ENCODE measurements at places on chromosomes 1 and 21.

DNA sequence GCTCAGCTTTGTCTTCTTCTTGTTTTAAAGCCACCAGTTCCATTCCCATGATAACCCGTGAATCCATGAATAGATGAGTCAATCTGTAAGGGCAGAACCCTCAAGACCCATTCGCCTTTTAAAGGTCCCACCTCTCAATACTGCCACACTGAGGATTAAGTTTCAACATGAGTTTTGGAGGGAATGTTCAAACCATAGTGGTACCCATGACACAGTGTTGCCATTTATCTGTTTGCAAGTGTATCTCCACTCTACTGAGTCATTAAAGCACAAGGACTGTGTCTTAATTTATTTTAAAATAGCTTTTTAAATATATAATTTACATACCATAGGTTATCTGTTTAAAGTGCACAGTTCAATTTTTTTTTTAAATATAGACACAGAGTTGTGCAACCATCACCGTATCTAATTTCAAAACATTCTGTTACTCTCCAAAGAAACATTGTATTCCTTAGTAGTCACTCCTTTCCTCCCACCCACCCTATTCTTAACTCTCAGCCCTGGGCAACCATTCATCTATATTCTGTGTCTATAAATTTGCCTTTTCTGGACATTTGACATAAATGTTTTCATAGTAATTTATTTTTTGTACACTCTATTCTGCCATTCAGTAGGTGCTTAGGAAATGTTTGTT lies 4.8 kb upstream of the IL24 start:
- DNase-seq, result no peak

DNA sequence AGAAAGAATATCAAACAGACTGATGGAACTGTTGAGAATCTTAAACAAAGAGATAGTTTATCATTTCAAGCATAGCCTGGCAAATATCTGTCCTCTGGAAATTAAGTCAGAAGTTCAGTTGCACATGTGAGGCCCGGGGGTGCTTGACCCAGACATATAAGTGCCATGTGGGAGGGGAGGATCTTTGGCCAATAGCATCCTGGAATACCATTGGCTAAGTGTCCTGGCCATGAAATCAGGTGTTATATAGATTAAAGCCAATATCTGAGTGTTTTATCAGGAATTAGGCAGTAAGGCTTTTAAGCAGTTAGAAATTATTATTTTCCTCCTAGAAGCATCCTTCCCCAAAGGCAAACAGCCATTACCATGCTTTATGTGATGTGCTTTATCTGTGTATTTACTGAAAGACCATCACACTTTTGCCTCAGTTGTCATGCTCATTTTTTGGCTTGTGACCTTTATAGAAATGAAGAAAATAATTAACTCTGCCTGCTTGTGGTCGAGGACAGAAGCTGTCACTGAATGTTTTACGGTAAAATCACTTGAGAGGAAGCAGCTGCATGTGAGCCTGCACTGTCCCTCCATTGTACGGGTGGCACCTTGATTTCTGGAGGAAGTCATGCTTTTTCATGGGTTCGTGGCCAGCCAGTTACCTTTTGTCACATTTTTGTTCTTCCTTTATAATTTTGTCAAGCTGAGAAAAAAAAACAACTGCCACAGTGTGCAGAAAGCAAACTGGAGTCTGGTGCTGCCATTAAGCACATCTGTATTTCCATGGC lies 259.9 kb upstream of the FMN2 start:
- DNase-seq, result no peak

DNA sequence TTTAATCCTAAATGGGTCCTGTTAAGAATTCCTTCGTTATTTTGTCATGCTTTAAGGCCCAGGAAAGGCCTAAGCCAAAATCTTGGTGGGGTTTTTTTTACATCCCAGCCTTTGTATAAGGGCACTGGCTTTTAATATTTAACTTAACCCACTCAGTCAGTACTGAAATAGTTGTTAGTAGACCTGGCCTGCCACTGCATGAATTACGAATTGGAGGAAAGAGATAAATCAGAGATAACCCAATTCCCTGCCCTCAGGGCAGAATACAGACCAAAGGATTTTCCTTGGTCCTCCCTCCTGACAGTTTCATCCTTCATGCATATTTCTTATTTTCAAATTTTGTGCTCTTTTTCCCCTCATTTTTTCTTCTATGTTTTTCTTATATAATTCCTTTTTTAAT lies 193.0 kb downstream of the FASLG start:
- no peak for DNase-seq

GRCh38 chr1:226574044-226574443 lies 25.5 kb downstream of the STUM start:
- no peak for DNase-seq

DNA sequence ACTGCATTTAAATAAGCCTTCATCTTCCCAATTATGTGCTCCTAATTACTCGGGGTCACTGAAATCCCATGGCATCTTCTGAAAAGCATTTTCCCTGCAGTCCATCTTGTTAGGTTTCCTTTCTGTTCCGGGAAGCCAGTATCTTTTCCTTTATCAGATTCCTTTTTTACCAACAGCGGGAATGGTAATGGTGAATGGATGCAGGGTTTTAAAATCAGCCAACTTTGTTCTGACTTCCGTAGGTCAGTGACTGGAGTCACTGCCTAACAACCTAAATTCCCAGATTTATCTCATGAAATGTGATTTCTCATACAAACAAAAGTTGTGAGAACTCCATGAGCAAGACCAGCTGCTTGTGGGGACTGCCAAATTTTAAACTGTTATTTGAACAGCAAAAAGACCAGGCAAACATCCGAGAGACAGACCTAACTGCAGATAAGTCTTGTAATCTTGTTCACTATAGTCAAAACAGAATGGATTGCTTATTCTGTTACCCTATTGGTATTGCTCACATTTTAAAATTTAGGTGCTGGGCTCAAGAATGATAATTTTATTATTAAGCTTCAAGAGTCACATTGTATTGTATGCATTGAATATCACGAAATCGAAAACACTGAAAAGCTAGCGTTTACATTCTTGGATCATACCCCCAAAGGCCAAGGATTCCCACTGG lies 1.2 kb upstream of the RWDD3 start:
- DNase-seq, result no peak

DNA sequence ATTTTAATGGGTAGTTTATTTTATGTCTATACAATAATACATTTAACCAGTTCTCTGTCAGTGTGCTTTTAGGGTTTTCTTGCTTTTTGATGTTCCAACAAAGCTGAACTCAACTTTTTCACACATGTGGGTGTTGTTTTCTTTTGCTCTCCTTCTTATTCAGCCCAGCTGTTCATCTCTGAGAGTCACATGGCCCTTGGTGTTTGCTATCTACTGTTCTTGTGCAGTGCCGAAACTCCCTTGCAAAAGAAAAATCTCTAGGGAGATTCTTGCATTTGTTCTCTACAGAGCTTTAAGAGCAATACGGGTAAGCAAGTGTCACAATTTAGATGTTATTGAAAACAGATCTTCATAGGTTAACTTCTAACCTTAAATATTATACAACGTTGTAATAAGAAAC lies 281.1 kb upstream of the CXADR start:
- no peak for DNase-seq

- no peak for DNase-seq
Measured at GRCh38 chr1:93620172-93620840, 61.3 kb downstream of the BCAR3 start.

- no peak for DNase-seq
Measured at GRCh38 chr1:154609398-154610380, 1.7 kb upstream of the ADAR start.

- DNase-seq, result no peak
Measured at GRCh38 chr21:38319781-38320180, 63.0 kb downstream of the KCNJ15 start.

DNA sequence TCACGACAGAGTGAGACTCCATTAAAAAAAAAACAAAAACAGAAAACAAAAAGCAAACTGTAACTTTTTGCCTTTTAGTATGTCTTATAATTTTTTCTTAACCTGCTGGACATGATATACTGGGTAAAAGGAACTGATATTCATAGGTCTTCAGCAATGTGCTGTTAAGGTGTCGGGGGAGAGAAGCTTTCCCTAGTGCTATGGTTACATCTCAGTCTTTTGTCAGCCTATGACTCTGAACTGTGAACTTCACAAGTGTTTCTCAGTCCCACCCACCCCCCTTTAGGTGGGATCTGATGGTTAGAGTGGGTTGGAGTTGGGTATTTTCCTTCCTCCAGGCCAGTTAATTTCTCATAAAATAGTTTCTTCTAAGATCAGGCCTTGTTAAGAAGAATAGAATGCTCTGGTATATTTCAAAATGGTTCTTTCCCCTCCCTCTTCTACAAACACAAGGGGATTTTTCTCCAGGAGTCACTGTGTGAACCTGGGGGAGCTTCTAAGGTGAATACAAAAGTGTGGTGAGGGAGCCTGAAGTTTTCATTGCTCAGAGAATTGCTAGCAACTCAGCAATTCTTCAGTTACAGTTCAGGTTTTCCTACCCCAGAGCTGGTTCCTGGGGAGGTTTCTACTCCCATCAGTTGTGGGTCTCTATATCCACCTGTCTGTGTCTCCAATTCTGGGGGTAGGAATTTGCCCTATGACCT lies 16.1 kb upstream of the EDARADD start:
- DNase-seq, result no peak

- DNase-seq, result no peak
Measured at GRCh38 chr1:81967951-81968350, 167.2 kb downstream of the ADGRL2 start.

DNA sequence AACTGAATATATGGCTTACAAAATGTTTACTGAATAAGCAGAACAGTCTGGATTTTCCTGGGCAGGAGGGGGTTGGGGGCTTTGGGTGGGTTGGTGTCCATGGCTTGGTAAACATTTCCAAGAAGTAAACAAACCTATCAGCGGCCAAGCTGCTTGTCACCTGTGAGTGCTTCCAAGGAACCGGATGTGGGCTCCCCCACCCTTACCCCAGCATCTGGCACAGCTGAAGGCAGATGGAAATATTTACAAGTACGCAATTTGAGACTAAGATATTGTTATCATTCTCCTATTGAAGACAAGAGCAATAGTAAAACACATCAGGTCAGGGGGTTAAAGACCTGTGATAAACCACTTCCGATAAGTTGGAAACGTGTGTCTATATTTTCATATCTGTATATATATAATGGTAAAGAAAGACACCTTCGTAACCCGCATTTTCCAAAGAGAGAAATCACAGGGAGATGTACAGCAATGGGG lies at the start of gene CLCA1:
CLCA1 (plus strand) TSS at position 427 of the 477 bp plus-strand sequence; CDS start at position 472, 45 bp downstream.
- no peak for DNase-seq

GRCh38 chr1:5911157-5911556 lies 81.1 kb downstream of the NPHP4 start:
- DNase-seq, result no peak

- no peak for DNase-seq
Measured at GRCh38 chr1:219666242-219666641, 53.3 kb upstream of the ZC3H11B start.

- DNase-seq, result no peak
Measured at GRCh38 chr1:81529014-81529413, 271.7 kb upstream of the ADGRL2 start.

DNA sequence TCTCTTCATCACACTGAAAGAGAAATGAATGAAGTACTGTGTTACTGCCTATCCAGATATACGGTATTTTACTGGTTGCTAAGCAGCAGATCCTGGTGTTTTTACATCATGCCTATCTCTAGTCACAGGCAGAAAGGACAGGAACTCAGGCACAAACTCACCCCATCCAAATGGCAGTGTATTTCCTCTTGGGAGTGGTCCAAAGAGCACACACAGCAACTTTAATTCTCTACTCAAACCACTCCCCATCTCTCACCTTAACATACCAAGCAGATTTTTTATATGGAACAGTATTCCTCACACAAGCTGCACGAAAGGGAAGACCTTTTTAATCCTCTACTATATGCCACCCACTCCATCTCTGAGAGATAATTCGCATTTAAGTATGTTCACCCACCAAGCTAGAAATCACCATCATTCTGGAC lies 27.3 kb downstream of the EIF4G3 start:
- DNase-seq, result no peak

- peak; percentile 9 for DNase-seq
Measured at GRCh38 chr1:209651138-209651587, 1.1 kb downstream of the LAMB3 start.

GRCh38 chr1:174789399-174789798 lies 210.3 kb upstream of the CACYBP start:
- DNase-seq, result no peak
